ENCODE measurements at places on chromosomes 5 and 9.
A peak's percentile ranks its signal among the peaks of the same experiment; 100 is the strongest.

- DNase-seq = no peak
Observed at GRCh38 chr5:59496524-59497134, 396.9 kb downstream of the PDE4D start.

GRCh38 chr9:68530618-68531017, 10.1 kb downstream of the TMEM252 start:
- DNase-seq = no peak

- DNase-seq = peak; percentile 51
Observed at GRCh38 chr5:66851306-66851705, 255.1 kb downstream of the MAST4 start.

GRCh38 chr9:70963554-70963953, 157.9 kb downstream of the TRPM3 start:
- no peak for DNase-seq

DNA sequence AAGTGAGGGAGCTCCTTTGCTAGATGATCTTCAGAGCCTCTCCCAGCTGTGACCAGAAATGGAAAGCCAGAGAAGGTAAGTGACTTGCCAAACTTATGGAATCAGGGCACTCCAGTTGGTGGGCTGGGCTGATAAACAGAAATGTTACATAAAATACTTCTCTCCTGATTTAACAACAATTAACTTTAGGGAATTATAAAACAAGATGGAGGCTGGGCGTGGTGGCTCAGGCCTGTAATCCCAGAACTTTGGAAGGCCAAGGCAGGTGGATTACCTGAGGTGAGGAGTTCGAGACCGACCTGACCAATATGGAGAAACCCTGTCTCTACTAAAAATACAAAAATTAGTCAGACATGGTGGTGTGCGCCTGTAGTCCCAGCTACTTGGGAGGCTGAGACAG, 899 bp upstream of the MED10 start:
- no peak for DNase-seq

DNA sequence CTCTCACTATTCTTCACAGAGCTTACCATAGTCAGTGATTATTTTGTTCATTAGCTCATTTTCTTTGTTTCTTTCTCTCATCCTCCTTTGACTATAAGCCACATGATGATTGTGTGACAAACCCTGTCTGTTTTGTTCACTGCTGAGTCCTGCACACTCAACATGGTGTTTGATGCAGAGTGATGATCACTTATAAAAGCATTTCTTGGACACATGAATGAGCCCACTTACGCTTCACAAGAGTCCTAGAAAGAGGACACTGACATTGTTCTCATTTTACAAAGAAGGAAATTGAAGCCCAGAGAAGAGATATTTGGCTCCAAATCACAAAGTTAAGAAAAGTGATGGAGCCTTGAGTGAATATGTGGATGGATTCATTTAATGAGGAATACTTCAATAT, 13.4 kb downstream of the ABLIM3 start:
- no peak for DNase-seq

GRCh38 chr9:120210274-120210673, 369.7 kb downstream of the CDK5RAP2 start:
- no peak for DNase-seq

- peak; percentile 61 for DNase-seq
Observed at GRCh38 chr5:74185599-74185998, 454.9 kb downstream of the ENC1 start.

GRCh38 chr5:109413458-109413857, 3.7 kb upstream of the PJA2 start:
- DNase-seq = no peak

- DNase-seq = peak; percentile 55
Observed at GRCh38 chr9:104074876-104075275, 19.2 kb upstream of the SMC2 start.

DNA sequence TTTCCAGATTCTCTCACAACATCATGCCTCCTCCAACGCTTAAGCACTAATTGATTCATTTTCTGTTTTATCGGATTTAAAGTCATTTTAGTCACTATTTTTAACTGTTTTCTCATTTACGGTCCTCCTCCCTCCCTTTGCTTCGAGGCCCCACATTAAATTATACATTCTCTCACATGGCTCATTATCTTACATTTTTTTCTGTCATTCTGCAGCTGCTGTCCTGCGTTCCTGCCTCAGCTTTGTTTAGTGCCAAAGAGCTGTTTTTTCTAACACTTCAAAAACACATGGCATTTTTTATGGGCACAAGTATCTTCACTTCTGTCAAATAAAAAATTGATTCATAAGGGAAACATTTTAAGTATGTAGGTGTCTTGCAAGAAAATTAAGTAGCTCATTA, 130.1 kb upstream of the FST start:
- no peak for DNase-seq

- DNase-seq = peak; percentile 35
Observed at GRCh38 chr5:3325201-3325971, 270.2 kb upstream of the IRX1 start.

DNA sequence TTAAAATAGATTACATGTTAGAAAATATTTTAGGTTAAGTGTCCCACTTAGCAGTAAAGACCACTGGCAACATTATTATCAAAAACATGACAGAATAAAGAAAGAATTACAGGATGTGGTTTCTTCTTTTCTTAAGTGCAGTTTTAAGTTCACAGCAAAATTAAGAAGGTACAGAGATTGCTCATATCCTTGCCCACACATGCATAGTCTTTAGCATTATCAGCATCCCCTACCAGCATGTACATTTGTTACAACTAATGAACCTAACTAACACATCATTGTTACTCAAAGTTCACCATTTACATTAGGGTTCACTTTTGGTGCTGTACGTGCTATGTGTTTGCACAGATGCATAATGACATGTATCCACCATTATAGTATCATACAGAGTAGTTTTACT, 837.7 kb upstream of the CDH9 start:
- DNase-seq = no peak

Data from fibroblast of skin of abdomen (primary cell).